Bone marrow (tissue), 2 donors: ENCODE measurements at places on chromosomes 1 and 21.

DNA sequence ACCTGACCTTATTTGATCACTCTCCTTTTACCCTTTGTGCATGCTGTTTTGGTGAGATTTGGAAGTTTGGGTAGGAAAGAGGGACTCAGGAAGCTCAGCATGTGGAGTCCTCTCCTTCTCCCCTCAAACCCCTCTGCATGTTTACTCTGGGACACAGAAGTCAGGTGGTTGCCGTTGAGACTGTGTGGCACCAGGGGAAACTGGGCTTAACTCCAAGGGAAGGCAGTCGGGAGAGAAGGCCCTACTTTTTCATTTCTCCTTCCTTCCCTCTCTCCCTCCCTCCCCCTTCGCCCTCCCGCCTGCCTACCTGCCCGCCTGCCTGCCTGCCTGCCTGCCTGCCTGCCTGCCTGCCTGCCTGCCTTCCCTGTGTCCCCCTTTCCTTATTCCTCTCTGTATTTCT lies 34.8 kb upstream of the TTC22 start:
- DNase-seq: no peak

DNA sequence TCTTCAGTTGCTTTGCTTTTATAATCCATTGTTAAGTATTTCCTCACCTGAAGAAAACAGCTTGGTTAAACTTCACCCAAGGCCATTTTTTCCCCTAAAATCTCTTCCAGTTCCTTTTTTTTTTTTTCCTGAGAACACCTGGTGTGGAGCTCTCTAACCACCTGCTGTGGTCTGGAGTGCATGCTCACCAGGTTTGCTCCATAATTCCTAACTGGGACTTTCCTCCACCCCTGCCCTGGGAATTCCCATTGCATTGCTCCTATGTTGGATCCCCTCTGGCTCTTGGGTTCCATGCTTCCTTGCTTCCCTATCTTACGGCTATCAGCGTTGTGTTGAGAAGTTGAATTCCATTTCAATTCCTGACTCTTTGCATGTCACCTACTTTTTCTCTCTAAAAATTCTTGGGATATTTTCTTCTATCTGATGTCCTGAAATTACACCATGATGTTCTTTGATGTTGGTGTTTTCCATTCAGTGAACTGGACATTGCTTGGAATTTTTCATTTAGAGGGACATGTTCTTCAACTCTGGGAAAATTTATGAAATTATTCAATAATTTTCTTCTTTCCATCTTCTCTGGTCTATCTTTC lies 19.6 kb upstream of the DYRK1A start:
- no peak for DNase-seq

GRCh38 chr1:42860339-42861013 lies 14.1 kb downstream of the ZNF691 start:
- no peak for DNase-seq

GRCh38 chr1:49576327-49576901 lies 447.3 kb downstream of the AGBL4 start:
- DNase-seq: no peak

- peak; percentile 6 for DNase-seq
Measured at GRCh38 chr1:29379443-29380073, 143.2 kb downstream of the PTPRU start.

GRCh38 chr1:21206117-21206516 lies 29.4 kb upstream of the EIF4G3 start:
- no peak for DNase-seq

GRCh38 chr1:9108056-9108665 lies 20.7 kb downstream of the GPR157 start:
- no peak for DNase-seq

GRCh38 chr1:230191079-230191804 lies 124.2 kb downstream of the GALNT2 start:
- DNase-seq: peak; percentile 96

DNA sequence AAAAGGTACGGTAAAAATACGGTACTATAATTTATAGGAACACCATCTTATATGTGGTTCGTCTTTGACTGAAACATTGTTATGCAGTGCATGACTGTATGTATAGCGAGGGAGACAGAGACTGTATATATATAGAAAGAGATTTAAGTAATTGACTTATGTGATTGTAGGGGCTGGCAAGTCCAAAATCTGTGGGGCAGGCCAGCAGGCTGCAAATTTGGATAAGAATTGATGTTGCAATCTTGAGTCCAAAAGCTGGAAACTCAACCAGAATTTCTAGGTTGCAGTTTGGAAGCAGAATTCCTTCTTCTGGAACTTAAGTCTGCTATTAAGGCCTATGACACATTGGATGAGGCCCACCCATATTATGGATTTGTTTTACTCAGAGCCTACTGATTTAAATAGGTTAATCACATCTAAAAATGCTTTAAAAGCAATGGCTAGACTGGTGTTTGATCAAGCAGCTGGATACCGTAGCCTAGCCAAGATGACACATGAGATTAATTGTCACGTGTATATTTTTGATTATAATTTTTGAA lies 42.0 kb downstream of the LAMC1 start:
- DNase-seq: no peak

DNA sequence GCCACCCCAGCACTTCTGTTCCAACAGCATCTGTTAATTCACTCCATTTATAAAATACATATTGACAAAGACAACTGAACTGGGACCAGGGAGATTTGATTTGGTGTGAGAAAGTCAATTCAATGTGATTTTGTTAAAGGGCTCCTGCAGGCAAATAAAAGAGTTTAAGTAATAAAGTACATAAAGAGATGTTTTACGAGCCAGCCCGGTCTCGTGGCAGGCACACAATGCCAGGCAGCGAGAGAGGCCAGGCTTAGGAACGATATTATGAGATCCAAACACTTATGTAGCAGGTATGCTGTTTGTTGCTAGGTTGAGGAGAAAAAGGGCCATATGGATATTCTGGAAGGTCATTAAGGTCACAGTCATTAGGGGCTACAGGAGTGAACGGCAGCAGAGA lies 227.1 kb downstream of the KCTD3 start:
- no peak for DNase-seq

- DNase-seq: no peak
Measured at GRCh38 chr1:98327220-98327861, 334.2 kb upstream of the SNX7 start.

DNA sequence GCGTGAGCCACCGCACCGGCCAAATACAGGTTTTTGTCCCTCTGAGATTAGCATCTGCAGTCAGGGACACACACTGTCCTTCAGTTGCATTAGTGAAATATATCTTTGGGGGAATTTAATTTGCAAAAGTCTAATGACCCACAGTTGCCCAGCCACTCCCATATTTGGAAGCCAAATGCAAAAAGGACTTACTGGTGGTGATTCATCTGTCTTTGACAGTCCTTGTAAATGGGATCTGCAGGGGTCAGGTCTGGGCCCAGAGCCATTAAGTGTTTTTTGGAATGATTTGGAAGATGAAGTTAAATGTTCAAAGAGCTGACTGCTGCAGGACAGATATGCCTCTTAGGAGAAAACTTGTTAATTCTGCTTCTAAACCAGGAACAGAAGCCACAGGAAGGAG lies 44.6 kb upstream of the DNASE2B start:
- DNase-seq: no peak

- DNase-seq: no peak
Measured at GRCh38 chr1:10852018-10852417, 55.6 kb upstream of the CASZ1 start.

- no peak for DNase-seq
Measured at GRCh38 chr1:1997576-1997975, 6.0 kb downstream of the CFAP74 start.

GRCh38 chr1:189131576-189131975 lies 1346.1 kb downstream of the BRINP3 start:
- no peak for DNase-seq

DNA sequence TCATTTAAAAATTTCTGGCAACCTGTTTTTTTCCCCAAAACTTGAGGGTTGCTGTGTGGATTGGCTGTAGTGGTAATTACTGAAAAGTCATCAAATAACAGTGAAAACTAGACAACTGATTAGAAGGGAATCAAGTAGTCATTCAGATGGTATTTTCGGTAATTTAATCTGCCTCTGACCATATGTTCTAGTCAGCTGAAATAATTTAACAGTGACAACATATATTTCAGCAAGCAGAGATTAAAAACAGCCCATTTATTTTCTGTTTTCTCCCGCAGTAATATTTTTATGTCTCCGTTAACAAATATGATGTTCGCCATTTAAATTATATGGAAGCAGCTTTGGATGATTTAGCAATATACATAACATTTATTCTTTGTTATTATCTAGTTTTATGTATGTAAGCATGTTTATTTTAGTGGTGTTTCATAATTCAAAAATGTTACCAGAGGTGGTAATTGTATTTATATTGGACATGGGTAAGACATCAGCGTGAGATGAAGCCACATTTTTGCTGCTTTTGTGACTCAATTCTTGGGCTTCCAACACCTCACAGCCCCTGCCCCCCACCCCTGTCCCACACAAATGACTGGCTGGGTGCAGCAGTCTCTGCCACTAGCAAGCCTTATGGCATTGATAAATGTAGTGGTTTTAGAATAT lies 104.4 kb downstream of the GALNT2 start:
- no peak for DNase-seq
